ENCODE measurements at places on chromosomes 2 and 18.

DNA sequence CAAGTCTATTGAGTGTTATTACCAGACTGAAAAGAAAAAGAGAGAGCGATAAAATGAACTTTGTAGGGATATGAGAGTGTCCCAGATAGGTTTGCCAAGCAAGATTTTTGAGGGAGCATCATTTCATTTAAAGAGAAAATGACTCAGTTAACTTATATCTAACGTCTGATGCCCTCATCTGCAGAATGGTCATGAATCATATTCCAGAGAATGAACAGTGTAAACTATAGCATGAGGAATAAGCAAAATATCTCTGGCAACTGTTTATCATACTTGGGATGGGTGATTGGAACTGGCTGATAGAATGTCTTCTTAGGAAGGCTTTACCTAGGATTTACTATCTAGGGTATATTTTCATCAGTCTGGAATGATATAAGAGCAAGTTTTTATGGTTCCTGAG, 289.4 kb downstream of the CMPK2 start:
- no peak for DNase-seq

DNA sequence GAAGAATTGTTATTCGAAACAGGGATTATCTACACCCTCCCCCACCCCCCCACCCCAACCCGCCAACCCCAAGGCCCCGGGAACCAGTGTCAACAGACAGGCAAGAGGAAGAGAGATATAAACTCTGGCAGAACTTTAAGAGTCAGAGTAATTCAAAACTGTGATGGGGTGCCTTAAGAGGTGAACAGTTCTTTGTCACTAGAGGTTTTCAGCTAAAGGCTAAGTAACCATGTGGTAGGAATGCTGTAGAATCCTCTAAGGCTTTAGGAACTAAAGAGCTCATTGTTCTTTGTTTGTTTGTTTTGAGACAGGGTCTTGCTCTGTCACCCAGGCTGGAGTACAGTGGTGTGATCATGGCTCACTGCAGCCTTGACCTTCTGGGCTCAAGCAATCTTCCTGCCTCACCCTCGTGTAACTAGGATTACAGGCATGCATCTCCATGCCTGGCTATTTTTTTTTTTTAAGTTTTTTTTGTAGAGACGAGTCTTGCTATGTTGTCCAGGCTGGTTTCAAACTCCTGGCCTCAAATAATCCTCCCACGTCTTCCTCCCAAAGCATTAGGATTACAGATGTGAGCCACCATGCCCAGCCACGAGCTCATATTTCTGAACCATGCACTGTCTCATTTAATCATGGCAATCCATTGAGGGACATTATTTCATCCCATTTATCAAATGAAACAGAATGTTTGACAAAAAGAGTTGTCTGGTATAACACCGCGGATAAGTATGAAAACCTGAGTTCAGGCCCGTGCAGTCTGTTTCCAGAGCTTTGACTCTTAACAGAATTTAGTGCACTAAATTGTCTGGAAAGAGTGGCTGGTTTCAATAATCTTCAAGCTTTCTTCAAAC, 20.8 kb upstream of the TMEM17 start:
- DNase-seq = no peak

DNA sequence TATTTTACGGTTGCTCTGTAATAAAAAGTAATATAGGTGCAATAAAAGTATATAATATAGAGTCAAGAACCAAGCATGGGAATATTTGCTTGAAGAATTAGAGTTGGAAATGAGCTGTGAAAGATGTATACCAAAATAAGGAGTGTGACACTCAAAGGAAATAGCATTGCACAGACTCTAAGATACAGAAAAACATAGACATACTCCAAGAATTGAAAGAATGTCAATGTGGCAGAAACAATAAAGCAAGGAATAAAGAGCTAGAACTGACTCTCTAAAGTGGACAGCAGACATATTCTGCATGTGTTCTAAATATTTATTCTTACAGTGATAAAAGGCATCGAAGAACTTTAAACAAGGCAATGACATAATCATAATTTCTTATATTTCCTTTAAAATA, 561.1 kb upstream of the SETBP1 start:
- no peak for DNase-seq

DNA sequence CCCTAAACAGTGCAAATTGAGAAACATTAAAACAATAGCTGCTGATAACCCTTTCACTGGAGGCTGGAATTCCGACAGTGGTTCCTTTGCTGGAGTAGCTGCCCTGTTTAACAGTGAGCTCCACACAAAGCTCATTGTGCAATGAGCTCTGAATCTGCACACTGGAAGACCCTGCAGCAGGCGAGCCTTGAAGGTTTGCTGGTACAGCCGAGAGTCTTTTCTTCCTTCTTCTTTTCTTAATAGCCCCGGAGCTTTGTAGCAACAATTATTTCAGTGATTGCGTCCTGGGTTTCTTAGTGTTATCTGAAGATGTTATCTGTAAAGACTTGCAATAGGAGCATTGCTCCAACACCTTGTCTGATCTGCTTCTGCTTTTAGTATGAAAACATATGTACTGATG, 50.8 kb upstream of the CXCR4 start:
- no peak for DNase-seq

DNA sequence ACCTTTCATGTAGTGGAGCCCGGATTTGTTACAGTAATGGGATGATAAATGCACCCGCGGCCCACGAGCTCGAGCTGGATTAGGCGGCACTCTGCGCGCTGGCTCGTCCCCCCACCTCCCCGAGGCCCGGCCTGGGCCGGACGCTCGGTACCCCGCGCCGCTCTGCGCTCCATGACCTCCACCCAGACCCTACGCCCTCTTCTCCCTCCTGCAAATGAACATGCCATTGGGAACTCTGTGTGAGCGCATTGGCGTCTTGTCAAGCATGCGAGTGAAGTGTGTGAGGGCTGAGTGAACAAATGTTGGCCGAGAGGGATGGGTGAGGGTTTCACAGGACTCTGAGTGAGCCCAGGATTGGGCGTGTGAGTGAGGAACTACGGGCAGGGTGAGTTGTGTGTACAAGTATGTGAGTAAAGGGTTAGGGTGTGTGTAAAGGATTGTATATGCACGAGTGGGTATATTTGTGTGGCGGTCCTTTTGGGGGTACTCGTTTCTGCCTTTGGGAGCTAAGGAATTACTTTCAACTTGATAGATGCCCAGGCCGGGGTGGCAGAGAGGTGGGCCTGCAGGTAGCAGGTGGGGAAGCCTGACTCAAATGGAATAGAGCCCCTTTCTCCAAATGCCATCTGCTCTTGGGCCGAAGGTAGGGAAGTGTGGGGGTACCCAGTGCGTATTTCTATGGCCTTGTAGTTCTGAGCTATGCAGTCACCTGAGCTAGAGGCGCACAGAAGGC, 2.9 kb upstream of the EN1 start:
- no peak for DNase-seq

- DNase-seq = no peak
These were observed 428.7 kb upstream of the GYPC start for GRCh38 chr2:126227250-126227649.

Data from stimulated activated CD8-positive, alpha-beta memory T cell treated with anti-CD3 and anti-CD28 coated beads, Interleukin-12 subunit alpha, Interleukin-12 subunit beta, amount 100 ng/mL, for 1 hour (primary cell).